DMS79 (cell line): ENCODE measurements at places on chromosomes 2 and 18.

- no peak for DNase-seq
Measured at GRCh38 chr2:45809205-45809604, 157.7 kb downstream of the PRKCE start.

- DNase-seq: no peak
Measured at GRCh38 chr2:233307565-233307964, at the start of gene SAG. Gene SAG, plus strand, starts transcription at chr2:233307816. Its CDS starts 1,374 bp downstream, at chr2:233309190.

DNA sequence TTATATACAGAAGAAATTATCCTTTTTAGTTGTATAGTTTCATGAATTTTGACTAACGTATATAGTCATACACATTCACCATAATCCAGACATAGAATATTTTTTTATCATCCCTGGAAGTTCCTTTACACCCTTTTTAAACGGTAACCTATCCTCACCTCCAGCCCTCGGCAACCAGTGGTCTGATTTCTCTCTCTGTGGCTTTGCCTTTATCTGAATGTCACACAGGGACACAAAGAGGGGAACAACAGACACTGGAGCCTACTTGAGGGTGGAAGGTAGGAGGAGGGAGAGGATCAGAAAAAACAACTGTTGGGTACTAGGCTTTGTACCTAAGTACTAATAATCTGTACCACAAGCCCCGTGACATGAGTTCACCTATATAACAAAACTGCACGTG lies 191.9 kb downstream of the MC4R start:
- DNase-seq: no peak

GRCh38 chr2:18540872-18541271 lies 19.6 kb downstream of the RDH14 start:
- DNase-seq: no peak

DNA sequence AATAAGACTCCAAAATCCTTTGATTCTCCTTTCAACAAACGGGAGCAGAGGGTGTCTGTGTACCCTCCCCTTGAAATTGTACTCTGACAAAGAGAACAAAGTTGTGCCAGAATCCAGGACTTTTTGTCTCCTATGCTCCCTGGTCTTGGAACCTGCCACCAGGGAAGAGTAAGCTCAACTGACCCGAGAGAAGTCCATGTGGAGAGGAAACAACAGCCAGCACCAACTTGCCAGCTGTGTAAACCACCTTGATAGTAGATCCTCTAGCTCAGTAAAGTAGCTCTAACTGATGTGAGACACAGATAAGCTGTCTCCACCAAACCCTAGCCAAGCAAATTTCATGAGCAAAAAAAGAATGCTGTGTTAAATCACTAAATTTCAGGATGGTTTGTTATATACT lies 46.9 kb downstream of the LNPK start:
- DNase-seq: no peak

DNA sequence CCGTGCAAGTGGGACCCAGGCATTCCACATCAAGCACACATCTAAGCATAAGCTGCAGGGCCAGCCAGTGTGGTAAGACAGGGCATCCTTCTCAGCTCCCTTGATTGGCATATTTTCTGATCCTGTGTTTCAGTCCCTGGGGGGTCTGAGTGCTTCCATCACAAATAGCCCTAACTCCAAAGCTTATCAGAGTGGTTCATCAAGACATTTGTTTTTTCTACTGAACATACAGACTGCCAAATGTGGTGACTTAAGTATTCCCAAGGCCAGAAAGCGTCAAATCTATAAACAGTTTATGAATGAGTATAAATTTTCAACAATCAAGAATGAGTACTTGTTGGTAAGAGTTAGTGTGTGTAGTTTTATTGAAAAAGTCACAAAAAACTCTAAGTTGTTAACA lies 18.8 kb downstream of the SPRED2 start:
- DNase-seq: no peak

GRCh38 chr2:172169611-172170010 lies 66.9 kb upstream of the DLX2 start:
- DNase-seq: no peak

DNA sequence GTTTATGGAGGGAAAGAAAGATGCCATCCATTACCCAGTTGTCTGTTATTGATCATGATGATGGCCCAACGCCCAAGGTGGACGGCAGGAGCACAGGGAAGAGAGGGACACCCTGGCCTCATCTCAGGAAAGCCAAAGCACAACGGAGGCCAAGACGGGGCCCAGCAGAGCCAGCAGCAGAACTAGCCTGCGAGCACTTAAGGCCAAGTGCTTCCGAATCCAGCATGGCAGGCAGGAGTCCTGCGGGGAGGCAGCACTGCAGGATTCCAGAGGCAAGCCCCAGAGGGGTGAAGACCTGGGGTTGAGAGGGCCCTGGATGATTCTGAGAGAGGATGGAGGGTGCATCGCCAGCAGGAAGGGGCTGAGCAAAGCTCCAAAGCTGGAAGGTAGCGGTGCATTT lies 28.3 kb upstream of the KLHL29 start:
- no peak for DNase-seq

DNA sequence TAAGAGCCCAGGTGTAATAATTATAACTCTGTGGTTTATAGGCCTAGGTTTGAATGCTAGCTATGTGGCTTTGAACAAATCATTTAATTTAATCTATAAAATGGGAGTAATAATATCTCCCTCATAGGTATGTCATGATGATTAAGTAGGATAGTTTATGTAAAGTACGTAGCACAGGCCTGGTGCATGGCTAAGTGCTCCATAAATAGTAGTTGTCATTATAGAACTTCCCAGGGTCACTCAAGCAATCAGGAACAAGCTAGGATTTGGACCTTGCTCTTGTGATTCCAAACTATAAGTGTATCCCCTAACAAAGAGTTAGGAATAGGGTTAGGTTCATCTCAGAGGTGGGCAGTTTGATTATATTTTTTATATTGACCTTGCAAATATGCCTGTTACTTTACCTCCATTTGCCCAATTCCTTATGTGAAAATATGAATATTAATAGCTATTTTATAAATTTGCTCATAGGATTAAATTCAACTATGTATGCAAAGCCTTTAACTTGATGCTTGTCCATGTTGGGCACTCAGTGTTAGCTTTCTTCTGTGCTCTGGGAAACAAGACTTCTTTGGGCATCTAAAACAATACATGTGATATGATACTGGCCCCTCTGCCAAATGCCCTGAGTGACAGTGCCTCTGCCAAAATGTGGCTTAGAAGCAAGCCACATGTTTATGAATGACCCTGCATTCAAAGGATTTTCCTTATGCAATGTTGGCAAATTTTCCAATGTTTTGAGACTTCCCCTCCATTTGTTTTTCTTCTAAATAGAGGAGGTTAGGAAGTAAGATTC lies 353.6 kb downstream of the KIAA1328 start:
- no peak for DNase-seq

GRCh38 chr2:69716555-69717120 lies 25.3 kb upstream of the ANXA4 start:
- DNase-seq: no peak

- peak; percentile 52 for DNase-seq
Measured at GRCh38 chr2:219350710-219351221, 18.2 kb upstream of the RESP18 start.

DNA sequence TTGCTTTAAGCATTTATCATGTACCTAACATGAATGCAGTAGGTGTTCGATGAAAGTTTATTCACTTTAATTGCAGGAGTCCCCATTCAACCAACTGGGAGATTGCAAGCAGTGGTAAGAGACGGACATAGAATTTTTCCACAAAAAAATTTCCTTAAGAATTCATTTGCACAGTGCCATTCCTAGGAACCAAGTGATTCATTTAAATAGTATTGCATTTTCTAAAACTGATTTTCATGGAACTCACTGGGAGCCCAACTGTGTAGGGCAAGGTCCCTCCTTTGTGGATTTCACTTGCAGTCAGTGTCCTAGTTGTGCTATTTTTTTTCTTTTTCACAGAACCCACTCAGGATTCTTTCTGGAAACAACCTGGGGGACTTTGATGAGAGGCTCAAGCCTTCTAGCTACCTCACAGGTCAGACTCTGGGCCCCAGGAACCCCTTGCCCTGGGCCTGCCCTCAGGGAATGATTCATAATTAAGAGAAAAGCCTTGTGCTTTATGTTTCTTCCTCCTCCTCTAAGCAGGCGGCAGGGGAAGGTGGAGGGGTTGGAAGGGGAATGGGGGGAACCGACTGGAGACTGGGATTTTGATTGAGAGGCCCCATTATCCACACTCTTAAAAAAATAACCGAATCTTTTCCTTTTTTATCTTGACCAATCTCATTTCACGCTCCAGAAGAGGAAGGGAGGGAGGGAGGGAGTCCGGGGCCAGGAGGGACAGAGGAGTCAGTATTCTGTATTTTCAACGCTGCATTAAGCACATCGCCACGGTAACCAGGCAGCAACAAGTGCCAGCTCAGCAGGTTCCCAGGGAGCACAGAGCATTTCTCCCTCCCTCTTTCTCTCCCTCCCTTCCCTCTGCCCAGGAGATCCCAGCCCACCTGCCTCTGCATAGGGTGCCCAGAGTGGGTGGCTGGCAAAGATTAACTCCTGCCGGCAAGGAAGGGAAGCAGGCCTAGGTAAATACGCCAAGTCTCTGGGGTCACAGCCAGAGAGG lies 51.8 kb downstream of the PSD4 start:
- DNase-seq: peak; percentile 64

DNA sequence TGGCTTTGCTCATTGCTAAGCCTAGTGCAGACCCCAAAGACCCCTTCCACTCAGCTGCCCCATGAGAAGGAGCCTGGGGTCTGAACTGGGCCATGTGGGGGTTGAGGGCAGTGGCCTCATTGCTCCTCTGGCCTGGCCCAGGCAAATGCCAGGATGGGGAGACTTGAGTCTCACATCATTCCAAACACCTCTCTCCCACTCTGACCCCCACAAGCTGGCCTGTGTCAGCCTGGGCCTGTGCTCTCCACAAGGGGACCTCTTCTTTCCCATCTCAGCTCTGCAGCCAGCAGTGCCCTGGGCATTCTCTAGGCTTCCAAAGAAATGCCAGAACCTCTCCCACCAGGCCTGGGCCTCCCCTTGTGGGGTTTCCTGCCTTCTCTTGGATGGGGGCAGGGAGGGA lies 45.8 kb upstream of the OTOF start:
- DNase-seq: no peak

GRCh38 chr2:216306868-216307267 lies 65.4 kb downstream of the MARCHF4 start:
- DNase-seq: no peak

- no peak for DNase-seq
Measured at GRCh38 chr18:41038071-41038470, 917.0 kb upstream of the PIK3C3 start.

DNA sequence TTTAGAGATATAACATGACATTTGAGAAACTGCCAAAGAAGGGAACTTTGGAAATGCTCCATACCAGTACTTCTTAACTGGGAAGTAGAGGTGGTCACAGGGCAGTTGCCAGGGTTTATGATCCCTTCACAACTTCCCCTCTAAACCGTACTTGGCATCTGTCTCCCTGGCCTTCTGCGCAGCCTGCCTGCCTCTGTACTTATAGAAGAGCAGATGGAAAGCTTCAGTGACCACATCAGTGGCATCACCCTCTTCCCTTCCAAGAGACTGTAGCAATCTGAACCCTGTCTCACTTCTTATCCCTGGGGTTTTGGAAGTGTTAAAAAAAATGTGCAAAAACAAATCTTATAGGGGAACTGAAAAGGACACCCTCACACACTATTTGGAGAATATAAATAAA lies 64.1 kb downstream of the EIF2AK3 start:
- no peak for DNase-seq

GRCh38 chr18:49169037-49169521 lies 218.3 kb upstream of the SMAD7 start:
- DNase-seq: no peak

DNA sequence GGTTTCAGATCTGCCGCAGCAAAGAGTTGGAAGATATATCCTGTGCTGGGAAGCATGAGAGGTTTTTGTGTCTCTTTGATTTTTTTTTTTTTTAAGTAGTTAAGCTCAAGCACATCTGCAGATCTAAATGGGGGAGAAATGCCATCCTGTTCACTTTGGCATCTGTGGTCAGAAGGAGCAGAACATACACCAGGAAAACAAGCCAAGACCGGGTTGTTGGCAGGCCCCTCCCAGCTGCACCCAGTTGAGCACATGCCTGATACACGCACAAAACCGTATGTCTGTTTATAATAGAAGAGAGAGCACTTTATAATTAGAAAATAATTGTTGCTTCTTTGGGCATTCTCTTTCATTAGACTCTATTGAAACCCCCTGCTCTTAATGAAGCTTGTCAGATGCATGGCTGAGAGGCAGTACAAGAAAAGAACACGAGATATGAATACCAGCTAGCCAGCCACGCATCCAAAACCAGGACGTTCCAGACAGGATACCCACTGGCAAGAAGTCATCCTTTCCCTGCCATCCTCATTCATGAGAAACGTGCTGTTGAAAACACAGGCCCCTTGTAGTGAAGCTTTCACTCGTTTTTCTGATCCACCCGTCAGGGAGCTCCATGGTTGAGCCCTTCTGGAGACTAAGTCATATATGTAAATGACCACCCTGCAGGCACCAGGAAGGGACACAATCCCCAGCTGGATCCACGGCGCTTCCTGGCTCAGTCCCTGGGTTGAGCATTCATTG lies 152.2 kb downstream of the ALPK2 start:
- DNase-seq: no peak

DNA sequence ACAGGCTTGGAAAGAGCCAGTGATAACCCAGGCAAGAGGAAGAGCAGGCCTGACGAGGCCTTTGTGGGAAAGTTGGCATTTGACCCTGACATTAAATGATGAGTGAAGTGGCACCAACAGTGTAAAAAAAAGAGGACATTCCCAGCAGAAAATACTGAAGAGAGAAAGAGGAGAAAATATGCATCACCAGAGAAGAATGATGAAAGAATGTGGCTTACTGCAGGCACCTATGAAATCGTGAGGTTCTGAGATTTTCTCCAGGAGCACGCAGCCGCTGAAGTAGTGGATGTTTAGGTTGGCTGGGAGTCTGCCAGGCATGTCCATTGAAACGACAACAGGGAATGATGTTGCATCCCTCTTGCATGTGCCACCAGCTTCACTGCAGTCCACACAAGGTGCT lies 13.8 kb downstream of the EHD3 start:
- DNase-seq: no peak
